ENCODE measurements at places on chromosomes 7 and 10.

GRCh38 chr7:16455591-16455990 lies 9.9 kb downstream of the SOSTDC1 start:
- no peak for DNase-seq

DNA sequence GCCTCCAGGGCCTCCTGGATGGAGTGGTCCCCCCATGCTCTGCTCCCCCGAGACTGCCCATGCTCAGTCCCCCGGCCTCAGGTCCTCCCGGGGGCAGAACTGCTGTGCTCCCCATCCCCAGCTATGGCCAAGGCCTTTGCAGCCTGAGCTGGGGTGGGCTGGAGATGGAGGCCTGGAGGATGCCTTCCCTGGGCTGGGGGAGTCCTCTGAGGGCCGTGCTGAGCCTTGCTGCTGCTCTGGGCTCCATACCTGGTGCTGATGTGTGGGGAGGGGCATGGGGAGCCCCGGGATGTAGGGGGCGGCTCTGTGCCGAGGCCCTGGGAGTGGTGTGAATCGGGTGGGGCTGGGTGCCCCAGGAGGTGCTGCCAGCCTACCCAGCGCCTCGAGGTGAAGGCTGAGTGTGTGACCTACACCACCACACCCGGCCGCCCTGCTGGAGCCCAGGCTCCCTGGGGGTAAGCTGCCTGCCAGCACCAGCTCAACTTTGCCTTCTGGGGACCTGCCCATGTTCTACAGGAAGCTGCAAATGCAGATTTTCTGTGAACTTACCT lies 109.5 kb downstream of the UNCX start:
- no peak for DNase-seq

GRCh38 chr7:97024209-97025129 lies at the start of gene DLX5:
TSS of gene DLX5 (minus strand) at chr7:97024831. CDS start at chr7:97024623, 208 bp downstream.
- no peak for DNase-seq

DNA sequence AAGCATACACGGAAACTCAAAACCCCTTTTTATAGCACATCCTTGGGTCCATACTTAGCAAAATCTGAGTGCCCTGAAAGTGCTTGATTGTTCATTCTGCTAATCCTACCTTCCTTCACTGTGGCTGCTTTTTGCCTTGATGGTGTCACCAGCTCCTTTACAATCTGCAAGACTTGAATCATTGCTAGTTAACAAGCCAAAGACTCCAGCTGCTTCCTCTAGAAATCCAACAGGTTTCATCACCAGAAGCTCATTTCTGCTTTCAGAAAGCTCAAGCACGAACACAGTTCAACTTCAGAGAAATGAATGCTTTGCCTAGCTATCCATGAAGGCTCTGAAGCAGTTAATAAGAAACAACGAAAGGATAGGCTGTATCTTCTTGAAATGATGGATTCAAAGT lies 38.0 kb downstream of the USP6NL start:
- no peak for DNase-seq

DNA sequence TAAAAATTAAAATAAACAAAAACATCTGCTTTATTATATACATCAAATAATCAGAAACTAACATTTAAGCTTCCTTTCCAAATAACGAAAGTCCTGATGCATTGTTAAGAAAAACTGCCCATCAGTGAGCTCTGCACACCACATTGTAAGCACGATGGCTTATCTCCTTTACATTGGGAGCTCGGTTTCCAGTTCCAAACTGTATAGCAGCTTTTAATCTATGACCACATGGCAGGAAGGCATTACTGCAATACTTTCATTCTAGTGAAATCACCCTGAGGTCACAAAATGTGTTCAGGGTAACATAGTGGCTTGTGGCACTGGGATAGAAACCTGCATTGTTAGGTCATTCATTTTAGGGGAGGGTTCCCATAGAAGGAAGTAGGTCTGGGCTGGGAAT lies 146.3 kb downstream of the ZNF22 start:
- no peak for DNase-seq

- DNase-seq, result no peak
Observed at GRCh38 chr10:22230158-22230833, 12.5 kb upstream of the EBLN1 start.

GRCh38 chr10:130470286-130470685 lies 334.1 kb downstream of the GLRX3 start:
- DNase-seq, result no peak
